ENCODE measurements at places on chromosomes 11 and 22. TPM values are rescaled to one million over a fixed set of nuclear protein-coding genes. Genes with fewer than 3 reads are reported as not detected.

GRCh38 chr22:20283674-20284066 is 15.6 kb upstream of the RTN4R start:
- H3K4me3 ChIP-seq: no peak overlapping the region
- DNase-seq: no peak
- H3K27me3 ChIP-seq: peaks cover 5% of the 10 kb centered on the region
- H3K4me1 ChIP-seq: no peaks in the 10 kb centered on the region

DNA sequence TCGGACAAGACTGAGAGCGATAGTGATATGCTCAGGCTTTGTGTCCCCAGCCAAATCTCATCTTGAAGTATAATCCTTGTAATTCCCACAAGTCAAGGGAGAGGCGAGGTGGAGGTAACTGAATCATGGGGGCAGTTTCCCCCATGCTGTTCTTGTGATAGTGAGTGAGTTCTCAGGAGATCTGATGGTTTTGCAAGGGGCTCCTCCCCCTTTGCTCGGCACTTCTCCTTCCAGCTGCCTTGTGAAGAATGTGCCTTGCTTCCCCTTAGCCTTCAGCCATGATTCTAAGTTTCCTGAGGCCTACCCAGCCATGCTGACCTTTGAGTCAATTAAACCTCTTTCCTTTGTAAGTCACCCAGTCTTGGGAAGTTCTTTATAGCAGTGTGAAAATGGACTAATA is 7.5 kb upstream of the FOLR2 start:
- no peaks in the 10 kb centered on the region for H3K36me3 ChIP-seq
- H3K27ac ChIP-seq: no peak overlapping the region
- no peak for DNase-seq

- peak overlapping the region; percentile 77 for H3K27ac ChIP-seq
- H3K27me3 ChIP-seq: no peaks in the 10 kb centered on the region
- peaks cover 28% of the 10 kb centered on the region for H3K4me1 ChIP-seq
Measured at GRCh38 chr11:12556788-12557384, 117.3 kb upstream of the TEAD1 start.

DNA sequence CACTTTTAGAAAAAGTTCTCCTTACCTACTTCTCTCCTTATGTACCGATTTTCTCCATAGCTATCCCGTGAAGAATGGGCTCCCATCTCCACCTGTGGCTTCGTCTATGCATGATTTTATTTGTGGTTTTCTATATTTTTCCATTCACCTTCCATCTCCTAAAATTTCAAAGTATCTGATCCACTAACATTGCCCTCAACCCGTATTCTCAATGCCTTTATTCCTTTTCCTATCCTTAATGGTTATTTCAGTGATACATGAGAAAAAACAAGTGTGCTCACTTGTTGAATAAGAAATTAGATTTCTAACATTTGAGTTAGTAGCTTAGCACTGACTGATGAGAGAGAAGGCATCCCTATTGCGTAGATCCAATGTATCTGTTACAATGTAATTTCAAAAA is 16.9 kb downstream of the CYP2R1 start:
- H3K27me3 ChIP-seq: no peaks in the 10 kb centered on the region
- H3K36me3 ChIP-seq: peaks cover 38% of the 10 kb centered on the region
- DNase-seq: no peak

DNA sequence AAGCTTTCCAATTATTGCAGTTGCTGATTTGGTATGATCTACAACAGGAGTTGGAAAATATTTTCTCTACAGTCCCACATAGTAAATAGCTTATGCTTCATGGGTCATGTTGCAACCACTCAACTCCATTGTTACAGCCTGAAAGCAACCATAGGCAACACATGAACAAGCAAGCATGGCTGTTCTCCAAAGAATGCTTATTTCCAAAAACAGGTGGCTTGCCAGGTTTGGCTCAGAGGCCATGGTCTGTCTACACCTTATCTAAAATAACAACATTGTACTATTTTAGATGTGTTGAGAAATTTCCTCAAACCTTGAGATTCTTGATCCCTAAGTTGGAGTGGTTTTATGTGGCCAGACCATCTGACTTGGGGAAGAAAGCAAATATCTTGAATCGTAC is 153.9 kb upstream of the MPPED2 start:
- no peaks in the 10 kb centered on the region for H3K36me3 ChIP-seq
- DNase-seq: no peak
- H3K4me1 ChIP-seq: no peaks in the 10 kb centered on the region
- no peak overlapping the region for H3K4me3 ChIP-seq
- H3K27ac ChIP-seq: no peak overlapping the region

Gene MFNG
- total RNA-seq: 11.8 TPM

Gene OR5L1
- total RNA-seq: not detected

Gene PARVG
- 2.8 TPM for total RNA-seq
